ENCODE measurements at places on chromosomes 5 and 9.

- no peaks in the 10 kb centered on the region for H3K27me3 ChIP-seq
- DNase-seq, result no peak
- no peaks in the 10 kb centered on the region for H3K36me3 ChIP-seq
- H3K27ac ChIP-seq, result no peak overlapping the region
- H3K4me3 ChIP-seq, result no peak overlapping the region
Observed at GRCh38 chr5:64534033-64534432, 28.2 kb downstream of the RGS7BP start.

DNA sequence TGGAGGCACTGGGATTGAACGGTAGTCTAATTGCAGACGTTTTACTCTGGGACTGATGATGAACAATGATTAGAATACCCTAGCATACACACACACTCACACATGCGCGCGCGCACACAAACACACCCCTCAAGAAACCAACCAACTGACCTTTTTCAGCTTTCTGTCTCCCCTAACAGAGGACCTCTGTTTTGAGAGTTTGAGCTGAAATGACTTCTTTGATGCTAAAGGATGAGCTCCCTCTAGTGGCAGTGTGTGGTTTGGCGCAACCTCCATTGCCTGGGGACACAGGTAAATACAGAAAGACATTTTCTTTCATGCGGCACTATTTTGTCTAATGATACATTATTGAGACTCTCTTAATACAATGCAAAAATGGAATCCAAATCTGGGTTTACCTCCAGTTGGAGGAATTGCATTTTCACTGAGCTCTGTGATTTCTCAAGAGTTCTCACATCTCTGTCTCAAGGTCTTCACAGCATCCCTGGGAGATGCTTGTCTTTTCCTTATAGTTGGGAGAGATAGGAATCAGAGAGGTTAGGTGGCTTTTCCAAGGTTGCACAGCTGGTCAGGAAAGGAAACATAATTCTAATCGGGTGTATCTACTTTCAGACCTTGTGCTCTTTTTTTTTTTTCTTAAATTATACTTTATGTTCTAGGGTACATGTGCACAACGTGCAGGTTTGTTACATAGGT lies 187.5 kb downstream of the TMEM38B start:
- no peak overlapping the region for H3K27ac ChIP-seq
- H3K4me3 ChIP-seq, result no peak overlapping the region
- H3K27me3 ChIP-seq, result no peaks in the 10 kb centered on the region
- no peaks in the 10 kb centered on the region for H3K36me3 ChIP-seq
- H3K4me1 ChIP-seq, result peaks cover 13% of the 10 kb centered on the region
- peak; percentile 67 for DNase-seq

GRCh38 chr5:10018201-10019069 lies 231.3 kb downstream of the ATPSCKMT start:
- no peaks in the 10 kb centered on the region for H3K36me3 ChIP-seq
- no peak for DNase-seq
- no peaks in the 10 kb centered on the region for H3K27me3 ChIP-seq
- H3K4me1 ChIP-seq, result no peaks in the 10 kb centered on the region
- no peak overlapping the region for H3K4me3 ChIP-seq

- no peaks in the 10 kb centered on the region for H3K4me1 ChIP-seq
- no peak overlapping the region for H3K27ac ChIP-seq
- H3K27me3 ChIP-seq, result no peaks in the 10 kb centered on the region
- H3K4me3 ChIP-seq, result no peak overlapping the region
- DNase-seq, result no peak
- no peaks in the 10 kb centered on the region for H3K36me3 ChIP-seq
Observed at GRCh38 chr9:30757723-30758122, 1626.7 kb upstream of the ACO1 start.

GRCh38 chr5:143134900-143135299 lies 268.6 kb downstream of the NR3C1 start:
- H3K4me3 ChIP-seq, result no peak overlapping the region
- no peak for DNase-seq
- peaks cover 21% of the 10 kb centered on the region for H3K36me3 ChIP-seq
- H3K4me1 ChIP-seq, result peaks cover 3% of the 10 kb centered on the region
- no peaks in the 10 kb centered on the region for H3K27me3 ChIP-seq
- H3K27ac ChIP-seq, result no peak overlapping the region

- no peaks in the 10 kb centered on the region for H3K4me1 ChIP-seq
- peaks cover 3% of the 10 kb centered on the region for H3K36me3 ChIP-seq
- H3K27me3 ChIP-seq, result no peaks in the 10 kb centered on the region
- no peak overlapping the region for H3K4me3 ChIP-seq
Observed at GRCh38 chr5:107937204-107937603, 266.5 kb upstream of the EFNA5 start.

DNA sequence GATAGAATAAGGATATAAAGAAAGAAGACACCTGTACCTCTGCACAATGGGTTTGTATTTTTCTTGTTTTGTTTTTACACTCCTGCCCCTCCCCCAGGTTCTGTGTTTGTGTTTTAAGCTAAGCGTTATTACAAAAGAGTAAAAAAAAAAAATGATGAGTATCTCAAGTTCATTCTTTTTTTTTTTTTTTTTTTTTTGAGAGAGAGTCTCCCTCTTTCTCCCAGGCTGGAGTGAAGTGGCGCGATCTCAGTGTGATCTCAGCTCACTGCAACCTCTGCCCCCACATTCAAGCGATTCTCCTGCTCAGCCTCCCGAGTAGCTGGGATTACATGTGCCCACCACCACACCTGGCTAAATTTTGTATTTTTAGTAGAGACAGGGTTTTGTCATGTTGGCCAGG lies 29.4 kb upstream of the RAI14 start:
- H3K36me3 ChIP-seq, result no peaks in the 10 kb centered on the region
- H3K4me1 ChIP-seq, result peaks cover 12% of the 10 kb centered on the region
- DNase-seq, result no peak
- H3K4me3 ChIP-seq, result no peak overlapping the region
- H3K27ac ChIP-seq, result no peak overlapping the region

DNA sequence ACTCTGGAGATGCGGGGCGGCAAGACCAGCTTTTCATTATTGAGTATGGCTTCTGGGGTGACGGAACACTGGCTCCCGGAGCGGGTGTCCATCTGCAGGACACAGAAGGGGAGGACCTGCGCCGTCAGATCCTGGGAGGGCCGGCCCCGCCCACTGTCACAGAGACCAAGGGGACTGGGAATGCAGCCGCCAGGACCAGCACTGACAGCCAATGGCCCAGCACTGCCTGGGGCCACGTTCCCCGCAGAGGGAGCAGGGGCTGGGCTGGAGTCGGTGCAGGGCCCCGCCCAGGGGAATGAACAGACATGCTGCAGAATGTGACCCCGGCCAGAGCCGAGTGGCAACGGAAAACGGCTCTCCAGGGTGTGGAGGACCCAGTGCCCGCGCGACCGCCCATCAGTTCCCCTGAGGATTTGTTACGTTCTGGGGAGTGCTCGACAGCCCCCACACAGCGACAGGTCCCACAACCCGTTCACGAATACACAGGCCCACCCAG lies at the start of gene ZDHHC11:
ZDHHC11 (minus strand) TSS at position 476 of the 496 bp plus-strand sequence; CDS start at position 92, 384 bp downstream.
- no peak within 1 kb of the TSS for H3K4me3 ChIP-seq
- peaks cover 22% of the 10 kb centered on the region for H3K27me3 ChIP-seq
- peaks cover 7% of the 10 kb centered on the region for H3K4me1 ChIP-seq
- H3K36me3 ChIP-seq, result no peaks in the 10 kb centered on the region

DNA sequence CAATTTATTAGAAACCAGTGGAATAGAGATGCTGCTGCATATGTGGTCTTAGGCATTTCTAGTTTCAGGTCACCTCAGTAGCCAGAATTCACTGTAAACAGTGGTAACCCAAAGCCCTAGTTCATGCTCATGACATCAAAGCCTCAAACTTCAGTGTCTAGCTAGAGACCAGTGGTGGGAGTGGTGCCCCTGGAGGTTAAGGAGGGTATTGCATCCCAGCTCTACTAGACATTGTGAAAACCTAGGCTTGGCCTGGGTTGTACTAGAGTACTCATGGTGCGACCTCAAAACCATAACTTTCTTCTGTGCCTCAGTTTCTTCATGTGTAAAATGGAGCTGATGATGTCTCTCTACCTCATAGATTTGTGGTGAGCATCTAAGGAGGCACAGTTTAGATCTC lies 18.8 kb downstream of the COL5A1 start:
- H3K27me3 ChIP-seq, result peaks cover 6% of the 10 kb centered on the region
- DNase-seq, result no peak
- H3K4me3 ChIP-seq, result no peak overlapping the region

- no peaks in the 10 kb centered on the region for H3K4me1 ChIP-seq
- H3K4me3 ChIP-seq, result no peak overlapping the region
- no peak for DNase-seq
- H3K27me3 ChIP-seq, result peaks cover 2% of the 10 kb centered on the region
- H3K27ac ChIP-seq, result no peak overlapping the region
Observed at GRCh38 chr9:89621676-89622075, 16.9 kb downstream of the GADD45G start.

DNA sequence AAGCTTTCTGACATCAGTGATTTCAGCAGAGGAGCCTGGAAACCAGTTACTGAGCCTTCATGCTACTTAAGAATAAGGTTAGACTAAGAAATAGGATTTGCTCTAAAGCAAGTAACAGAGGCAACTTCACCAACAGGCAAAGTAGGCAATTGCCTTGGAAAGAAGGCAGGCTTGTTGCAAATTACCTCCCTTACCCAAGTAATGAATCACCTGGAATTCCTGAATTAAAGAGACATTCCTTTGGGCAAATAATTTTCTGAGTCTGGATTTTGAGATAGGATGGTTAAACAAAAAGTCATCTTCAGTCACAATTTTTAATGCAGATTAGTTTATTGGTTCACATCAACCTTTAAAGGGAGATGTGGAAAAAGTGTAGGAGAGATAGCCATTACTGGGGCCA lies 92.8 kb downstream of the ITGA1 start:
- no peaks in the 10 kb centered on the region for H3K36me3 ChIP-seq
- no peaks in the 10 kb centered on the region for H3K27me3 ChIP-seq
- no peaks in the 10 kb centered on the region for H3K4me1 ChIP-seq

DNA sequence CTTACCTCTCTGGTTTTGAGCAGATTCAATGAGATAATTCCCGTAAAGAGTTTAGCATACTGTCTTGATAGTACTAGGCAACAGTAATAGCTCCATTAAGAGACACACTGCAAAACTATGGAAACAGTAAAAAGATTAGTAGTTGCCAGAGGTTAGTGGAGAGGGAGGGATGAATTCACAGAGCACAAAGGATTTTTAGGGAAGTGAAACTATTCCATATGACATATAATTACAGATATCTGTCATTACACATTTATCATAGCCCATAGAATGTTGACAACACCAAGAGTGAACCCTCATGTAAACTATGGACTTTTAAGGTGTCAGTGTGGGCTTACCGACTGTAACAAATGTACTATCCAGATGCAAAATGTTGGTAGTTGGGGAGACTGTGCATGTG lies 176.4 kb upstream of the PLCXD3 start:
- no peaks in the 10 kb centered on the region for H3K4me1 ChIP-seq
- H3K36me3 ChIP-seq, result no peaks in the 10 kb centered on the region
- DNase-seq, result no peak
- peaks cover 11% of the 10 kb centered on the region for H3K27me3 ChIP-seq
- no peak overlapping the region for H3K27ac ChIP-seq

DNA sequence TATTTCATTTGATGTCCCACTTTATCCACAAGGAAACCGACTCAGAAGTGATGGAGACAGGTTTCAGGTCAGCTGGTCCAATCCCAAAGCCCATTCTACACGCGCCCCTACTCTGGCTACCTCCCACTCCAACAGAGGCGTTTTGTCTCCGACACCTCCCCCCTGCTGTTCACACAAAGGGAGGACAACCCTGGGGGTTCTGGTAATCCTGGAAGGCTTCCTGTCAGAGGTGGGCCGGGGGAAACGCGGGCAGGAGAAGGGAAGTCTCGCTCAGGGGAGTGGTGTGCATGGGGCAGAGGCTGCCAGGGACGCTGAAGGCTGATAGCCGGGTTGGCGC lies 39.7 kb upstream of the GABRP start:
- H3K27ac ChIP-seq, result no peak overlapping the region
- no peak overlapping the region for H3K4me3 ChIP-seq
- H3K27me3 ChIP-seq, result peaks cover 50% of the 10 kb centered on the region
- DNase-seq, result no peak

DNA sequence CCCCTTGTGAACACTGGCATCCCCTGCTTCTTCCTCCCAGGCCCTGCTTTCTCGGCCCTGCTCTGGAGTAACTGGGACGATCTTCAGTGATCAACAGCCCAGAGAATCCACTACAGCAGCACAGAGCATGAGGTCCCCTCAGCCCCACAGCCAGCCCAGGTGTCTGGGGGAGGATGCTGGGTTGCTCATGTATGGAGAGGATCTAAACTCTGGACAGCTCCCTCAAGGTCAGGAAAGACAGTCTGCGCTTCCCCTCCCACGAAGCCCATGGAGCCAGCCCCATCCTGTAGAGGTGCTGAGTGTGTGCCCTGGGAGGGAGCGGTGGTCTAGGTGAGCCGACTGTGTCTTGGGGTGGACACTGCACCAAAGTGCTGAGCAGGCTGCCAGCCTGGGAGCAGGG lies 190.2 kb downstream of the GABBR2 start:
- H3K4me3 ChIP-seq, result no peak overlapping the region
- DNase-seq, result no peak
- H3K36me3 ChIP-seq, result no peaks in the 10 kb centered on the region

DNA sequence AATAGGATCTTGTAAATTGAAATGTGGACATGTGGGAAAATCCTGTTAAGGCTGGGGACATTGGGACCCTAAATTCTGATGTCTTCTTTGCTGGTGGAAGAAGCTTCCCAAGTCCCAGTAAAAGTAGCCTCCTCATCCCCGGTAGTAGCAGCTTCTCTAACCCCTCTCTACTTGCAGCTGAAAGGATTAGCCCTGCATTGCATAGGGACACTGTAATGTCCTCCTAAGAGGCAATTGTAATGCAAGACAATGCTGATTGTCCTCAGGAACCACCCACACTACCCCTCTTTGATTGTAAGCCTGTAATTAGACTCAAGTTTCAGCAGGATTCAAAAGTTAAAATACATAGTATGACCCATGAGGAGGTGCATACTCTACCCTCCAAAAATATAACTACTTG lies 1938.4 kb upstream of the C9orf72 start:
- H3K27me3 ChIP-seq, result no peaks in the 10 kb centered on the region
- DNase-seq, result no peak
- H3K4me3 ChIP-seq, result no peak overlapping the region
- no peaks in the 10 kb centered on the region for H3K4me1 ChIP-seq
- H3K27ac ChIP-seq, result no peak overlapping the region
- no peaks in the 10 kb centered on the region for H3K36me3 ChIP-seq

GRCh38 chr9:107546859-107547258 lies 57.3 kb upstream of the KLF4 start:
- H3K4me1 ChIP-seq, result no peaks in the 10 kb centered on the region
- no peaks in the 10 kb centered on the region for H3K27me3 ChIP-seq
- no peak overlapping the region for H3K4me3 ChIP-seq
- H3K27ac ChIP-seq, result no peak overlapping the region
- H3K36me3 ChIP-seq, result no peaks in the 10 kb centered on the region

- H3K27me3 ChIP-seq, result no peaks in the 10 kb centered on the region
- H3K36me3 ChIP-seq, result no peaks in the 10 kb centered on the region
- no peaks in the 10 kb centered on the region for H3K4me1 ChIP-seq
- no peak overlapping the region for H3K4me3 ChIP-seq
- no peak overlapping the region for H3K27ac ChIP-seq
Observed at GRCh38 chr5:10140195-10140973, 109.3 kb downstream of the ATPSCKMT start.

DNA sequence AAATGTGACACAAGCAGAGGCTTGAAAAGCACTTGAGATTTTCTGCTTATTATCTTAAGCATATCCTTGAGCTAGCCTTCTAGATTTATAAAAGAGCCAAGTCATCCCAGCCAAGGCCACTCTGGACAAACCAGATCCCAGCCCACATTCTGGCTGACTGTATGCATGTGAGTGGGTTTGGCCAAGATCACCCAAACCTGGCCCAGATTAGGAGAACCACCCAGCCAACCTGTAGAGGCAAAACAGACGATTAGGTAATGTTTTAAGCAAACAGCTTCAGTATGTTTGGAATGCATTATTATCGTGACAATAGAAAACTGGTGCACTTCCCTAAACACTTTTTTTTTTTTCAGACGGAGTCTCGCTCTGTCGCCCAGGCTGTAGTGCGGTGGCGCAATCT lies 151.9 kb downstream of the SPATA31D1 start:
- H3K4me1 ChIP-seq, result no peaks in the 10 kb centered on the region
- H3K36me3 ChIP-seq, result no peaks in the 10 kb centered on the region
- no peak for DNase-seq
- no peak overlapping the region for H3K4me3 ChIP-seq
- no peak overlapping the region for H3K27ac ChIP-seq
